Motor neuron (in vitro differentiated cells): ENCODE measurements at places on chromosomes 3 and 15. TPM values are rescaled to one million over a fixed set of nuclear protein-coding genes. Genes with fewer than 3 reads are reported as not detected.

- ATAC-seq: no peak
These were observed 151.1 kb downstream of the SQOR start for GRCh38 chr15:45785897-45786296.

DNA sequence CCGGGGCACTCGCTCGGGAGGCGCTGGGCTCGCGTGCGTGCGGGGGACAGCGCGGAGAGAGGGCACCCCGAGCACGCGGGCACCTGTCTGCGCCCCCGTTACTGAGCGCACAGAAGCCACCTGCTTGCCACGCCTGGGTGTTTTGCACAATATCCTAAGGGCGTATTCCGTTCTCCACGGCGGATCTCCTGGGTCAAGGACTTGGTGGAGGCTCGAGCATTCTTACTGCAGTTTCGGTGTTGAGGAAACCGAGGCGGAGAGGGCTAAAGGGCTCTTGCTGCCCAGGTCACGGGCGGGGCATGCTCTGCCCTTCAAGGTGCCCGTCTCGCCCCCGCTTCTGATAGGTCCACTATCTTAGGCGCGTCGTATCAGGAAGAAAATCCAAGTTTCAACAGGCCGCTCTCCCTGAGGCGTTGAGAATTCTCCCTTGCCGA is 526 bp downstream of the GPD1L start:
- no peak for ATAC-seq

DNA sequence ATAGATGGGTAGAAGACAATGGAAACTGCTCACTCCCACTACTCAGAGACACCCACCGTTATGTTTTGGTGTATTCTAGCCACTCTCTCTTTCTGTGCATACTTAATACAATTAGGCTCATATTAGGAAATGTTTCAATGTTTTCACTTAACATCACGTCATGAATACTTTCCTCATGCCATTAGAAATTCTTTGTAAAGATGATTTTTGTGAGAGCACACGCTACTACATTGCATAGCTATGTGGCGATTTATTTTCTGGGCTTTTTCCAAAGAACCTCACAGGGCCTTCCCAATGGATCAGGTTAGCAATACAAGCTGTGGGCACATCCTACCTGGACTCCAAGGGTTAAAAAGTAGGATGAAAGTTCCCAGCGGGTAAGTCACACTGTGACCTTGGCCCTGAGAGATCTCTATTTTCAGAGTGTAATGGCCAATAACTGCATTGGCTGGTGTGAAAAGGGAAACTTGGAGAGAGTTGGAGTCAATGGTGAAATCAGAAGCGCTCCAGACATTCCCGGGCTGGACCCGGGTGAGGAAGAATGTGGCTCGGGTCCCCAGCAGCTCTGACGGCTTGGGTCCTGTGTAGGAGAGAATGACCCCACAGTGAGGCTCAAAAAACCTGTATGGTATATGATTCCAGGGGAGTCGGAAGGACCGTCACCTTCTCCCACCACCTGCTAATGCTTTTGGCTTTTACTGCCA is 25.8 kb upstream of the TGM5 start:
- no peak for ATAC-seq

DNA sequence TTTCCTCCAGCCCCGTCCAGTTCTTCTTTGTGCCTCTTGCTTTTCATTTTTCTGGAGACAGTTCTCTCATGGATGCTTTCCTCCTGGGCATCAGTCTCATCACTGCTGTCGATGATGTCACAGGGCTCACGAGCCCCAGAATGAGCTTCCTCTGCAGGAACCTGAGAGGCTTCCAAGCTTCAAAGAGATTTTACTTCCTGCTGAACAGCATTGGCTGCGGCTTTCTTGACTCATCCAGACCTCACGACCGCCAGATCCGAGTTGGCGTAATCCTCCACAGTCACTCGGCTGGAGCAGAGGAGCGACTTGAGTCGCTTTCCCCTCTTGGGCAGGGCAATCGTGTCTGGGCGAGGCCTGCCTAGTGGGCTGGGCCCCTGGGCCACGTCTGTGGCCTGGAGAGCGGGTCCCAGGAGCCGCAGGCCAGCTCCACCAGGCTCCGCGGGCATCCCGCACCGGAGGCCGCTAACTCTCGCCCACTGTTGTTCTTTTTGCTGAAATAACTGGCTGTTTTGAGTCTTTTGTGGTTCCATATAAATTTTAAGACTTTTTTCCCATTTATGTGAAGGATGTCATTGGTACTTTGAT is 20.8 kb upstream of the FAN1 start:
- no peak for ATAC-seq

GRCh38 chr3:188389711-188390342 is 235.9 kb downstream of the LPP start:
- peak; percentile 48 for ATAC-seq

- ATAC-seq: no peak
These were observed 84.6 kb downstream of the MAGI1 start for GRCh38 chr3:65953881-65954733.

DNA sequence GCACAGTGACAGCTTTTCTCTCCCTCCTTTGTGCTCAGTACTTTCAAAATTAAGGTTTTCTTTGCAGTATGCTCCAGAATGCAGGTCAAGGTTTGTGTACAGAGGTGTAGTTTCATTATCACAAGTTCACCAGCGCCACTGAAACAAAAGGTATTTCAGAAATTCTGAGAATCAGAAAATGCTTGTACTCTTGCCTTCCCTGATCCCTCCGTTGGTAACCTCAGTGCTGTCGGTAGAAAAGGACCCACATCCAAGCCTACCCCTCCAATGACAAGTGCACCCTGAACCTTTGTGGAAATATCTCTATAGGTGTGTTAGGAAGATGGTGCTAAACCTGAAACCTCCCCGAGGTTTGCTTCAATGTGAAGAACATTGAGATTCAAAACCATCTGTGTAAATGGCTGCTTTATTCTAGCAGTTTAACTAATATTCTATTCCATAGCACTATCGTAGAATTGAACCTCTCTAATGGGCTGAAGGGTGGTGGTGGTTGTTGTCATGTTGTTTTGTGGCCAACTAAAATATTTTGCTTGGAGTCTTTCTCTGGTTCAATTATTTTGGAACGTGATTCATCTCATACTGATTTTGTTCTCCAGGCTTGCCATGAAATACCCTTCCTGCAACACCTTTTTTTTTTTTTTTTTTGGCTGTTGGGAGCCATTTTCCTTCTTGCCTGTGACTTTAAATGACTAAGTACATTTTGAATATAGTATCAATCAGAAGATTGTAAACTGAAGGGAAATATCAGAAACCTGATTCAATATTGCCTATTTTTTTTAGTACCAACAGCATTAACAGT is 20.7 kb downstream of the ZBTB38 start:
- no peak for ATAC-seq

DNA sequence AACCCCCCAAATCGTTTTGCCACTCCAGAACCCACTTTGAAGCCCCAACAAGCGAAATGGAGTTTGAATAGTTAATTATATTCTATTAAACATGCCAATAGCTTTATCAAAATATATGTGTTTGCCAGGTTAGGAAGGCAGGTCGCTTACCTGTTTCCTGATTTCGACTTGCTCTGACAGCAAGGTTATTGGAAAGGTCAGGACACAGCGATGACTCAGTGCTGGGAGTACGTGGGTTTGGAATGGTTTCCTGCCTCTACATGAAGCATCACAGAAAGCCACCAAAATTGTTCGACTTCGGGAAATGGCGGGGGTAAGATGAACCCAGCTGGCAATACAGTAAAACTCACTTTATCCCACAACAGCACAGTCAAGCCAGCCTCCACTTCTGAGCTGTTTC is 135.6 kb upstream of the ABI3BP start:
- no peak for ATAC-seq

DNA sequence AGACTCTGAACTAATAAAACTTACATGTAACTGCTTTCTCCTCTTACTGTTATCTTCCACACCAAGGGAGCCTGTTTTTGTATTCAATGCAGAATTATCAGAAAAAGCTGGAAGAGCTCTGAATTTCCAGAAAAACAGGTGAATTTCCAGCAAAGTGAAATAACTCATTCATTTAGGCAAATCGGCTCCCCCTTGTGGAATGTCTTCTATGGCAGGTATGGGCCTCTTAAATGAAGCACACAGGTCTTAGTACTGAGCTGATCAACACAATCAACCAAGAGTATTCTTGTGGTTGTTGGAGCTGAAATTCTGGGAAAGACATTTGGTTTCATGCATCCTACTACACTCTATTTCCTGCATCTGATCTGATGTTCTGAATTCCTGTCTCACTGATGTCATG is 31.0 kb upstream of the PTPRG start:
- ATAC-seq: peak; percentile 40

GRCh38 chr3:68757157-68757556 is 175.2 kb downstream of the TAFA4 start:
- no peak for ATAC-seq

DNA sequence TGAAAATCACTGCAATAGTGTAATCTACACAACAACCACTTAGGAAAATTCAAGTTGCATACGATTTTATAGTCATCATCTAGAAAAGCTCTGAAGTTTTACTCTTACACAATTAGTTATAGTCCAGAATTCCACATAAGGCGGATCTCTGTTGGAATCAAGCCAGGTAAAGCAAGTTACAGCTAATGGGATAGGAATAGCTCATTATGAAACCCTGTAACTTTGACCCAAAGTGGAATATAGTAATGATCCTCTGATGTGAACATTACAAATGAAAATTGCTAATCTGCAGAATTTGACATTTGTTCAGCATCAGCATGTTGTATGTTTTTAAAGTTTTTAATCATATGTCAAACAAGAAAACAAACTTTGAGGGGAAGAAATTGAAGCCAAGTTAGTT is 4.4 kb downstream of the CERS3 start:
- no peak for ATAC-seq

- no peak for ATAC-seq
These were observed 696 bp upstream of the SNRK start for GRCh38 chr3:43285644-43286043.

DNA sequence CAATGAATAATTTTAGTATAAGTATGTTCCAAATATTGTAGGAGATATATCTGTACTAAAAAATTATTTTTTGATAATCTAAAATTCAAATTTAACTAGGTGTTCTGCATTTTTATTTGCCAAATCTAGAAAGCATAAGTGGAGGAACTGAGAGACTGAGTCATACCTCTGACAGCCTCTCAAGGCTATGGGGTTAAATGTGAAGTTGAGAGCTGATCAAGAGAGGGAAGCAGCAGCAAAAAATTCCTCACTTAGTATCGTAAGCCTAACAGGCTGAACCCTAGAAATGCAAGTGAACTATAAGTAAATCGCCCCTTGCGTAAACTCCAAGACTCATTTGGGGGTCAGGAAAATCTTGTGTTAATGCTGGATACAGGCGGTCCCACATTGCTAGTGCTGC is 12.8 kb upstream of the TOPAZ1 start:
- ATAC-seq: no peak

- ATAC-seq: no peak
These were observed 19.3 kb upstream of the SLC12A8 start for GRCh38 chr3:125231895-125232294.

DNA sequence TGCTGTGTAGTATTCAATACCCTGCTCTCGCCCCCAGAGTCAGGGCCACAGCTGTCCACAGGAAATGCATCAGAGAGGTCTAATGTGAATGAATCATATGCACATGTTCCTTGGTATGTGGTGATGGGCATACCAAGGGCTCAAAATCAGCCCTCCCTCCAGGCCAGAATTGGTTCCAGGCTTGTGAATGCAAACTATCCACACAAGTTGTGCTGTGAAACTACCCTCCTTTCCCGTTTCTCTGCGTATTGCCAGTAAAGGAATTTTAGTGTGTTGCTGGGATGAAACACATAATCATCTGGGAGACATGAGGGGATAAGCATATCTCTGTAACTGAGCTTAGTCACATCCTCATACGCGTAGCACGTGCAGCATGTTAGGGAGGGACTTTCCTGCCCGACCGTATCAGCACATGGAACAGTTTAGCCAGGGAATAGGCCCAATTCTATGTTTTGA is 9.2 kb upstream of the MME start:
- peak; percentile 96 for ATAC-seq

GRCh38 chr15:42111924-42112323 is 17.6 kb upstream of the PLA2G4D start:
- ATAC-seq: no peak

DNA sequence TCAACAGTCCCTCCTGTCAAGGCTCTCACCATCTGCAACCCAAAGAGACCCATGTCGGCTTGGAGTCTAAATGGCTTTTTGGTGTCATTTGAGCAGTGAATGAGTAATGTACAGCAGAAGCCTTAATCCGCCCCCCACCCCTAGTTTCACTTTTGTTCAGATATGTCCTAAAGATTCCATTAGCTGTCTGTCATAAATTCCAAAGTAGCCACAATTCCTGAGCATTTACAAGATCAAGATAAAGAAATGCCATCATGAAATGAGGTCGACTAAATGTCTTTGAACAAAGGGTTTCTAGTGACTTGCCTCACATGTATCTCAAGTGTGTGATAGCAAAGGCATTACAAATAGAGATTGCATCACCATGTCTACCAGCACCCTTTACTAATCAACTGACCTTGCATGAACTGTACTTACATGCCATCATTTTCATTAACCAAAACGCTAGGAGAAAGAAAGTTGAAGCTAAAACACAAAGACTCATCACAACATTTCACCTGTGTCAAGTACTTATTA is 123.8 kb upstream of the PHLDB2 start:
- no peak for ATAC-seq

JAGN1 gene
- 25.8 and 26.3 TPM in 2 replicates for total RNA-seq

PTPRG gene
- total RNA-seq: 41.0 and 52.3 TPM in 2 replicates

ARNT2 gene
- 22.3 and 24.4 TPM in 2 replicates for total RNA-seq

CIDEC gene
- total RNA-seq: not detected in 2 replicates

HSPBAP1 gene
- total RNA-seq: 4.8 and 6.0 TPM in 2 replicates

CILP gene
- 0.19 and 0.31 TPM in 2 replicates for total RNA-seq

TRPM1 gene
- 1.9 TPM in 2 replicates for total RNA-seq

SQOR gene
- total RNA-seq: 0.33 and 0.41 TPM in 2 replicates
